ENCODE measurements at places on chromosomes 13 and 19.

GRCh38 chr19:13133241-13133870 is 15.3 kb downstream of the NACC1 start:
- DNase-seq, result no peak

GRCh38 chr13:107974409-107974808 is 240.9 kb downstream of the LIG4 start:
- DNase-seq, result no peak

- DNase-seq, result no peak
Measured at GRCh38 chr13:77946522-77946921, 27.9 kb upstream of the EDNRB start.

GRCh38 chr13:89294115-89294867 is 1623.1 kb downstream of the SLITRK5 start:
- DNase-seq, result no peak

GRCh38 chr19:37980419-37981170 is 73.6 kb downstream of the SIPA1L3 start:
- DNase-seq, result no peak

DNA sequence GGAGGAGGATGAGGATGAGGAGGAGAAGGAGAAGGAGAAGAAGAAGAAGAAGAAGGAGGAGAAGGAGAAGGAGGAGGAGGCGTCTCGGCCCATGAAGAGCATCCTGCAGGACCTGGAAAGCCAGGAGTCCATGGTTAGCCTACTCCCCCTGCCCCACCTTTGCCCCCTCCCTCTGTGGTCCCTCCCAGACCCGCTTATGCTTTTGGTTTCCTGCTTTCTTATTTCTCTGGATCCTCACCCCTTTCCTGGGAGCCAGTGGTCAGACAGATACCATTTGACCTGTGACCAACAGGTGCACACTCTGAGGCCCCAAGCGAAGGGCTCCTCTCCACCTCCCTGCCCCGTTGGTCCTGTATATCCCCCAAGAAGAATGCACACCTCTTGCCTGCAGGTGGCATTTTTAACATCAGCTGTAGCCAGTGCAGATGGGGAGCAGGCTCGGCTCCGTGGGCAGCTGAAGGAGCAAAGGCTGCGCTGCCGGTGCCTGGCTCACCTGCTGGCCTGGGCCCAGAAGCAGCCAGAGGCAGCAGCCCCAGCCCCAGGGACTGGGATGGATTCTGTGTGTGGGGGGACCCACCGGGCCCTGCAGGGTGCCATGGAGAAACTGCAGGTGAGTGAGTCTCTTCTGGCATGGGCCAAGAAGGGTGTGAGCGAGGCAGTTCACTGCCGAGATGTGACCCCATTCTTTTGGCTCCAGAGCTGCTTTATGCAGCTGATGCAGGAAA is 32.1 kb upstream of the ZNF492 start:
- DNase-seq, result no peak
